ENCODE measurements at places on chromosomes 5 and 9. TPM values are rescaled to one million over a fixed set of nuclear protein-coding genes. Genes with fewer than 3 reads are reported as not detected.

The SPATA31E1 gene
- total RNA-seq: 0.08 TPM

The MYOZ3 gene
- total RNA-seq: 0.92 TPM

The C5orf52 gene
- total RNA-seq: not detected

The TEK gene
- 5.6 TPM for total RNA-seq

The PTPA gene
- 72.3 TPM for total RNA-seq

The GZMA gene
- total RNA-seq: not detected

The GADD45G gene
- 14.7 TPM for total RNA-seq

The MCC gene
- total RNA-seq: 22.0 TPM

The SLC46A2 gene
- not detected for total RNA-seq

The HTR4 gene
- 2.0 TPM for total RNA-seq

The FOXD4L5 gene
- total RNA-seq: 0.04 TPM

The IFNA13 gene
- not detected for total RNA-seq

The SPINK7 gene
- not detected for total RNA-seq

The CNTFR gene
- total RNA-seq: 2.1 TPM

The TMEM8B gene
- total RNA-seq: 12.3 TPM

The PCDHB16 gene
- 3.4 TPM for total RNA-seq

The MEIKIN gene
- total RNA-seq: not detected

The PGGT1B gene
- total RNA-seq: 14.1 TPM

The PCDH1 gene
- total RNA-seq: 10.5 TPM

The SLCO4C1 gene
- 20.5 TPM for total RNA-seq

The IL9 gene
- not detected for total RNA-seq

The SLC36A3 gene
- total RNA-seq: not detected

The GCNT4 gene
- total RNA-seq: 7.9 TPM

The LHX6 gene
- 0.16 TPM for total RNA-seq

The ANGPTL2 gene
- 17.6 TPM for total RNA-seq

The GABRB2 gene
- 0.08 TPM for total RNA-seq

The NUDT2 gene
- 19.6 TPM for total RNA-seq

The N4BP3 gene
- total RNA-seq: 2.3 TPM

The C9orf153 gene
- total RNA-seq: not detected

The OTULINL gene
- total RNA-seq: 35.4 TPM

The CLIC3 gene
- 9.9 TPM for total RNA-seq

The TERT gene
- total RNA-seq: not detected

The VAV2 gene
- total RNA-seq: 24.9 TPM

The IRX2 gene
- 6.0 TPM for total RNA-seq

The FGF18 gene
- 2.2 TPM for total RNA-seq

The CNTNAP3B gene
- total RNA-seq: 5.2 TPM

The LECT2 gene
- 25.0 TPM for total RNA-seq

The KIAA0825 gene
- total RNA-seq: 4.5 TPM

The ZNF618 gene
- 8.4 TPM for total RNA-seq

The WDR38 gene
- total RNA-seq: not detected

The LIX1 gene
- total RNA-seq: 4.7 TPM
